GOT3 (cell line): ENCODE measurements at places on chromosomes 4 and X.

- DNase-seq = no peak
These were observed 201.5 kb upstream of the FAM241A start for GRCh38 chr4:111943796-111944203.

DNA sequence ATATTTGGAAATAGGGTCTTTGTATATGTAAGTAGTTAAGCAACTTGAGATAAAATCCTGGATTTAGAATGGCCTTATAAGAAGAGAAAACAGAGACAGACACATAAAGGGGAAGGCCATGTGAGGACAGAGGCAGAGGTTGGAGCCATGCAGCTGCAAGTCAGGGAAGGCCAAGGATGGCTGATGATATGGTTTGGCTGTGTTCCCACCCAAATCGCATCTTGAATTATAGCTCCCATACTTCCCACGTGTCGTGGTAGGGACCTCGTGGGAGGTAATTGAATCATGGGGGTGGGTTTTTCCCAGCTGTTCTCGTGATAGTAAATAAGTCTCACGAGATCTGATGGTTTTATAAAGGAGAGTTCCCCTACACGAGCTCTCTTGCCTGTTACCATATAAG is 76.3 kb downstream of the STK32B start:
- no peak for DNase-seq

GRCh38 chrX:45771114-45771513 is 570.4 kb upstream of the DIPK2B start:
- DNase-seq = peak; percentile 7

GRCh38 chr4:166198041-166198440 is 325.0 kb downstream of the TLL1 start:
- DNase-seq = no peak

GRCh38 chrX:18973527-18974192 is 10.3 kb downstream of the PHKA2 start:
- no peak for DNase-seq
